8988T (cell line): ENCODE measurements at places on chromosomes 7 and 10.

GRCh38 chr7:148950806-148951205, 66.7 kb upstream of the EZH2 start:
- no peak for DNase-seq

DNA sequence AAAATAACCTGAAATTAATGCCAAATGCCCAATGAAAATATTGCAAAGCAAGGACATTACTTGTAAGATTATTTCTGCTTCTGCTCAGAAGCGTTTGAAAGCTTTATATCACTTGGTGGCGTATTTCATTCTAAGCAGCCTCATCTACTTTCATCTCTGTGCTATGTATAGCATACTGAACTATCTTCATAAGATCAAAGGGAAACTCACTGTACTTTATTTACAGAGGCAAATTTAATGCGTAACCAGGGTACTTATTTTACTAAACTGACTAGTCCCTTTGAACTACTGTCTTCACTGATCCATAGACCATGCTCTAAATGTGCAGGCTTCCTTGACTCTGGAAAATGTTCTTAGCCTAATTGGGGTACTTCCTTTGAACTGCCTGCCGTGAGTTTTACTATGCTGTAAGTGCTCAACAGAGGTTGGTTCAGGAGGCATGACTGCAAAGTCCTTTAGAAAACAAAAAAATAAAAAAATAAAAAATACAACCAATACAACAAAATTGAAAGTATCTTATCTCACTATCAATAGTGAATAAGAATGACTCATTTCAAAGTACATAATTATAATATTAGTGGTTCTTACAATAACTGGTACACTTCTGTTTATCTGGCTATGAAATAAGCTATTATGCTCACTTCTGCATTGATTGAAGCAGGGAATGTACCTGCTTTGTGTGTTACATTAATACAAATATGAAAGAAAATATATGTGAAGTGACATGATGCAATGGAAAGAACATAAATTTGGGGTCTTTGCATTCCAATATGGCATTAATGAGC, 41.0 kb upstream of the TSPAN12 start:
- no peak for DNase-seq

- DNase-seq = no peak
These were observed 47.7 kb downstream of the EGFR start for GRCh38 chr7:55066524-55066923.

- no peak for DNase-seq
These were observed at the start of gene NOS3 for GRCh38 chr7:150990416-150991186. NOS3 (plus strand) TSS chr7:150991017; CDS start chr7:150993804, 2,787 bp downstream.

DNA sequence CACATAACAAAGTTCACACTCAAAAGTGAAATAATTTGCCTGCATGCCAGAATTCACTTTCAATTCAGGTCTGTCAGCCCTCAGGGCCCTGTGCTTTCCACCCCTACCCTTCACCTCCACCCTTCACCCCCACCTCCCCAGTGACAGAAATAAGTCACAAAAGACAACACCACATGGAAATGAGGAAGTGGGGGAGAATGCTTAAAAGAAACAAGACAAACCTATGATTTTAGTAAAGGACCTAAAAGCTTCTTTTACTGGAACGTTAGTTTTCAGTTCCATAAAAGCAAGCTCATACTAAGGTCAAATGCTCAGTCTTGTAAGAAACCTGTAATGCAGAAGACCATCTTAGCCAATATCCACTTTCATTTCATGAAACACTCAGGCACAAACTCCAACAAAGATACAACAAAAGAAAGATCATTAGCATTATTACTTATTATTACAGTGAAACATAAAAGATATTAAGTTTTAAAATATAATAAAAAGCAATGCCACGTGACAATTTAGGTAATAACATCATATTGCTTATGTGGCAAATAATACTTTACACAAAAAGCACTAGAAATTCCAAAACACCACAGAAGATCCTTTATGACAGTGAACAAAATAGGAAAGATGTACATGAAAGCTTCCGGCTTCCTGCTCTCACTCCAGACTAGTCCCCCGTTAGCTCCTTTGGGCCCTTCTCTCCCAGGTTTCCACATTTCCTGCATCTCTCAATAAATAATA, 112.1 kb downstream of the LMBR1 start:
- DNase-seq = no peak

DNA sequence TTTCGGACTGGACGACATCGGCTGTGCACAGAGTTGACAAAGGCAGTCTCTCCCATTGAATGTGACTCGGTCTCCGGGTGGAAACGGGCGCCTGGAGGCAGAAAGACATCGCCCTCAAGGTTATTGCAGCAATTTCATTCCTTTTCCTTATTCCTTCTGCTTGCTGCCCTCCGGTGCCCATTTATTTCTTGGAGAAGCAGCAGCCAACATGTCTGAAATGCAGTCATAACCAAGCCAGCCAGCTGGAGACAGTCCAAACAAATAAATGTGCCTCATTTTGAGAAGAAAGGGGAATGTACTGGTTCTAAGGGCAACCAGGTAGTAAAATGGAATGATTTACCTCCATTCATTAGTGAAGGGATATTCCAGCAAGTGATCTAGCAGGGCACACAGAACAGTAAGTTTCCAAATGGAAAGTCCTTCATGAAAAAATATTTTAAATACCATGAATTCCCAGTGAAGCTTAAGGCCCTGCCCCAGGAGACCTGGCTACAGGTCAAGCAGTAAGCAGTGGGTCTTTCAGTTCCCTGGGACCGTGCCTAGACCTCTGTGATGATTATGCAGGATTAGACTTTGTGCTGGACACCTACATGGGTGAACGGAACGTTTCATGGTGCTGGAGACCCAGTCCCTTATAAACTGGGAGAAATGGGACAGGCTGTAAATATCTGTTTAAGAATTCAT, 86.6 kb downstream of the ABLIM1 start:
- no peak for DNase-seq

DNA sequence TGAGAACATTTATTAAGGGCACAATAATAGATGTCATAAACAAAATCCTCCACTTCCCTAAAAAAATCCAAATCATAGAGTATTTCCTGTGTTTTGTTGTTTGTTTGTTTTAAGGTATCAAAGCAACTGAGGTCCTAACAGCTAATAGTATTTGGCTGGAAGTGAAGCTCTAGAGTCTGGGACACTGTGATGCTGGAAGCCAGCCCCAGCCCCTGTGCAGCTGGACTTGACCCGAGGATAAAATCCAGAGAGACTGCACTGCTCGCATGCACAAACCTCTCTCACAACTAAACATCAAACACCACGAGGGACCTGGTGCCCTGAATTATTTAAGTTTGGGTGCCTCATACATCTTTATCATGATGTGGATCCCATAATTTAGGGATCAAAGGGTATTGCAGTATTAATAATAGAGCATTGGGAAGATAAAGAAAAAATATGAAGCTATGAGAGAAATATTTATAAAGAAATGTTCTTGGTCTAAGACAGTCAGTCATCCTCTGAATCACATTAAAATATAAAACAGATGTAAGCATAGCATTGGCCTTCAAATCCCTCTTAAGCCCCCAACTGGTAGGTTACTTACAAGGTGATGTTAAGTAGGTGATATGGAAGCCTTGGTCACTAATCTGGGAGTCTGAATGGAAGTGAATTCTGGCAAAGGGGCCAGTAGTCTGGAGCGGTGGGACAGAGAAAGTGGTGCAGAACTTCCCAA, 44.4 kb downstream of the CUBN start:
- DNase-seq = no peak

- DNase-seq = no peak
These were observed 103.3 kb upstream of the GATA3 start for GRCh38 chr10:7950981-7951847.

- DNase-seq = no peak
These were observed 6.5 kb downstream of the BAIAP2L1 start for GRCh38 chr7:98394377-98394836.

DNA sequence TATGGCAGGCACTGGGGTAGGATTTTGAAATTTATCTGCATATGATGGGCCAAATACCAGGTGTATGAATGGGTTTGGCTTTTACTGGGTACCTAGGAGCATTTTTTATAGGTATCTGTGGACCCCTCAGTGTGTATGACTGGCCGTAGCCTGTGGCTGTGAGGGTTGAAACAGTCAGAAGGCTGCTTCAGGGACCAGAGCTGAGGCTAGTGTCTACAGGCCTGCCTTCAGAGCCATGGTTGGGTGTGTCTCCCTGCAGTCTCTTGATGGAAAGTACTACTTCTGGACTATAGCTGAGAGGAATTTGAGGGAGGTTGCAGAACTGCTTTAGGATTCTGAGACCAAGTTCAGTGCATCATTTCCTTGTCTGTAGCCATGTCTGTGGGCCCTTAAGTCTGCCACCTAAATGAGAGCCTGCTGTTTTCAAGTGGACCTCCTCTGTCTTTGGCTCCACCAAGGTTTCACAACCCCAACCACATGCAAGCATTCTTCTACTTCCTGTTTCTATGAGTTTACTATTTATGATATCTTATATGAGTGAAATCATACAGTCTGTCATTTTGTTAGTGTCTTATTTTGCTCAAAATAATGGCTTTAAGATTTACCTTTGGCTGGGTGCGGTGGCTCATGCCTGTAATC, 19.9 kb upstream of the ZNF138 start:
- DNase-seq = no peak

DNA sequence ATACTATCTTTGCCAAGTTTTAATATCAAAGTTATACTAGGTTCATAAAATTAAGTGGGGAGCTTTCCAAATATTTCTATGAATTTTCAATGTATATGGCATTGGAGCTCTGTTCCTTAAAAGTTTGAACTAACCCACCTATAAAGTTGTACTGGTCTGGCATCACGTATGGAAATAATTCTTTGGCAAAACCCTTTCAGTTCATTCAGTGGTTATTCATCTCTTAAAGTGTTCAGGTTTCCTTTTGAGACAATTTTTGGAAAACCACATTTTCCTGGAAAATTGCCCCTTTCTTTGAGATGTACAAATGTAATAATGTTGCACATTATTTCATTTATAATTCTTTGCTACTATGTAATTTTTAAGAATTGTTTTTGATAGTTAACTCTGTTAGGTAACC, 62.5 kb upstream of the INPP5A start:
- no peak for DNase-seq

DNA sequence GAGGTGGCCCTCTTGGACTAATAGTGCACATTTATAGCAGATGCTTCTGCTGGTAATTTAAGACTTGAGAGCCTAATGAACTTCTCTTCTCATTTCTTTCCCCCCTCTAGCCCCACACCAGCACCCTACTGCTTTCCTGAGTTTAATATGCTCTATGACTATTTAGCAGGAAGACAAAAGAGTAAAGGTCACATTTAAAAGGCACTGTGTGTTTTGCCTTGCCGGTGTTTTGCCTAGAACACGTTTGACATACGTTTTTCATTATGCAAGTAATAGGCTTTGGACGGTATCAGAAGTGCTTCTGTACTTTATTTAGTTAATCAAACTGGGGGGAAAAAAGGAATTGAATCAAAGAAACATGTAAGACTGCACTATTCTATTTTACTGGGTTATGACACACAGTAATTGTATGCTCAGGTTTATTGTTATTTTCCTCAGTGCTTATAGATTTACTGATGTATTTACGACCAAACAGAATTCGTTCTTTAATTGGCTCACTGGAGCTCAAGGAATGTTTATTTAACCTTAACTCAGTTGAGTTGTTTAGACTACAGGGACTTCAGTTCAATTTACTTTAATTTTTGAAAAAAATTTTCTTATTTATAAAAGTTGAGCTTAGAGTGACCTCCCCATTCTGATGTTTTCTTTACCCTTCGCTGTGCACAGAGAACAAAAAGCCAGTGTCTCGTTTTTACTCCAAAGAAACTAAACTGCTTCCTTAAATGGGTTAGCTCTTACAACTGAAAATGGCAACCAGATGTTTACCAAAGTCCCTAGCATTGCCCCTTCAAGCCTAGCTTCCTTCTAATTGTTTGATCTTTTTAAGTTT, 35.4 kb downstream of the CPED1 start:
- no peak for DNase-seq

DNA sequence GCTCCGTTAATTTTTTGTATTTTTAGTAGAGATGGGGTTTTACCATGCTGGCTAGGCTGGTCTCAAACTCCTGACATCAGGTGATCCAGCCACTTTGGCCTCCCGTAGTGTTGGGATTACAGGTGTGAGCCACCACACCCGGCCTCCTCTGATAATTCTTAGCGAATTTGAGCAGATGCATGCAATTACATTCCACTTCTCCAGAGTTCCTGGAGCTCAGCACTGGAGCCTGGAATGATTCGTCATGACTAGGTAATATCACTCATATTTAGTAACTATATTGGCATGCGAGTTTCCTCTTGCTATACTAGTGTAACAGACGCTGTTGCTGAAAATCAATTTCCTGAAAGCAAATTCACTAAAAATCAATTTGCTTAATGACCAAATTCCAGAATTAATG, 86.8 kb downstream of the MKX start:
- peak; percentile 21 for DNase-seq

- DNase-seq = no peak
These were observed 62.7 kb upstream of the LRRC4 start for GRCh38 chr7:128093614-128094570.

GRCh38 chr10:59177031-59177797, 771 bp downstream of the PHYHIPL start:
- DNase-seq = no peak

GRCh38 chr10:71774916-71775702, 1.8 kb upstream of the VSIR start:
- no peak for DNase-seq

DNA sequence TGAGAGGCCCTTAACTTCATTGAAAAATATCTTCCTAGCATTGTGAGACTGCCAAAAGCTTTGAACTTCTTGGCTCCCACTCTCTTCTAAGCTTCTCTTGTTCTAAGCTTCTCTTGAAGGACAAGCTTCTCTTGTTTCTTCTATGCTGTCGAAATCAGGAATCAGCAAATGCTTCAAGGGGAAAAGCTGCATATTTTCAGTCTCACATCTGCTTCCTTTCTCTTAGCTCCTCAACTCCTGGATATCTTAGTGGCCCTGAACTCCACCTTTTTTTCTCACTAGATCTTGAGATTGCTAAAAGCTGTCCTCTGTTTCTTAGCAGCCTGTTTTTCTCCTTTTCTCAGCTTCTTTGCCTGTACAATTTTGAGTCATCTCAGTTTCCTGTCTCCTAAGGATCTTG, 73.0 kb downstream of the NEUROD6 start:
- no peak for DNase-seq

DNA sequence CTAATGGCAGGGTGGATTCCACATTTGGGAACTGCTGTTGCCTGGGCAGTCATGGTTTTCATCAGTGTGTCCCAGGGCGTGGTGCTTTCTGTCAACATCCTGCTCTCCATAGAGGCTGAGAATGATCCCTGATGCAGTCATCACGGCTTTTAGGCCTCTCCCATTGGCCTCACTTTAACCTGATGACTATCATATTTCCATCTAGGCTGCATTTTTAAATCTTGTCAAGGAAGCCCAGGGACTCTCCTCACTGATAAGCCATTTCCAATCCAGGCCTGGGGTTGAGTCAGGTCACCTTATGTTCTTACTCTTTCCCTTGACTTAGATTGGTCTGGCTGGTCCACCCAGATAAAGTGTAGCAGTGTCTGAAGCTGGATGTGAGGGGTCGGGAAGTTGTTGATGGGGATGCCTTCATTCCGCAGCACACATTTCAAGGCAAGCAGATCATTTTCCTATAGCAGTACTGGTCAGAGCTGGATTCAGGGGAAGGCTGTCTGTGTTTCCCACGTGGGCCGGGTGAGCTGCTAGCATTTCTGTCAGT, 177.0 kb downstream of the AUTS2 start:
- DNase-seq = no peak

GRCh38 chr7:157460721-157461120, 123.9 kb downstream of the DNAJB6 start:
- no peak for DNase-seq

GRCh38 chr7:140263277-140263676, 86.5 kb upstream of the KDM7A start:
- DNase-seq = no peak

GRCh38 chr10:6204341-6205191, 1.8 kb downstream of the PFKFB3 start:
- DNase-seq = peak; percentile 71

- DNase-seq = no peak
These were observed 119.4 kb downstream of the POLR1F start for GRCh38 chr7:19589446-19589845.
